Psoas muscle (tissue), 8 donors: ENCODE measurements at places on chromosomes 1 and 21. TPM values are rescaled to one million over a fixed set of nuclear protein-coding genes. Genes with fewer than 3 reads are reported as not detected.

GBP2 gene
- 25.8 TPM for total RNA-seq

DNAJC11 gene
- 40.4 TPM for total RNA-seq

GRCh38 chr1:220730486-220730885, 17.6 kb upstream of the MTARC2 start:
- no peak for DNase-seq

- no peak for DNase-seq
Measured at GRCh38 chr1:184014271-184014670, 23.3 kb downstream of the COLGALT2 start.

DNA sequence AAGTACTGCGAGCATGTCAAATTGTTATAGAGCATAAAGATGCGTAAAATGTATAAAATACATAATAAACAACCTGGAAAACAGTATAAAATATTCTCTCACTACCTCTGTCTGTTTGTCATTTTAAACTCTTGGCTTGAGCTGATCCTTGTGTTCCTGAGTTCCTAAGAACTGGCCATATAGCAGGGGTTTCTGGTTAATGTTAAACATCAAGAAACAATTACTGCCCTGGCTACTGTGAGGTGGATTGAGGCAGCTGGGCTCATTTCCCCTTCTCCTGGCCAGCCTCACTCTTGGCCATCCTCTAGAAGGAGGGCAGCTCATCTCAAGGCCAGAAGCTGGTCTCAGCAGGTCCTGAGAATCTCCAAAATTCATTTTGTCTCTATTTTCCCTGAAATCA, 297.3 kb upstream of the USP24 start:
- DNase-seq: no peak

DNA sequence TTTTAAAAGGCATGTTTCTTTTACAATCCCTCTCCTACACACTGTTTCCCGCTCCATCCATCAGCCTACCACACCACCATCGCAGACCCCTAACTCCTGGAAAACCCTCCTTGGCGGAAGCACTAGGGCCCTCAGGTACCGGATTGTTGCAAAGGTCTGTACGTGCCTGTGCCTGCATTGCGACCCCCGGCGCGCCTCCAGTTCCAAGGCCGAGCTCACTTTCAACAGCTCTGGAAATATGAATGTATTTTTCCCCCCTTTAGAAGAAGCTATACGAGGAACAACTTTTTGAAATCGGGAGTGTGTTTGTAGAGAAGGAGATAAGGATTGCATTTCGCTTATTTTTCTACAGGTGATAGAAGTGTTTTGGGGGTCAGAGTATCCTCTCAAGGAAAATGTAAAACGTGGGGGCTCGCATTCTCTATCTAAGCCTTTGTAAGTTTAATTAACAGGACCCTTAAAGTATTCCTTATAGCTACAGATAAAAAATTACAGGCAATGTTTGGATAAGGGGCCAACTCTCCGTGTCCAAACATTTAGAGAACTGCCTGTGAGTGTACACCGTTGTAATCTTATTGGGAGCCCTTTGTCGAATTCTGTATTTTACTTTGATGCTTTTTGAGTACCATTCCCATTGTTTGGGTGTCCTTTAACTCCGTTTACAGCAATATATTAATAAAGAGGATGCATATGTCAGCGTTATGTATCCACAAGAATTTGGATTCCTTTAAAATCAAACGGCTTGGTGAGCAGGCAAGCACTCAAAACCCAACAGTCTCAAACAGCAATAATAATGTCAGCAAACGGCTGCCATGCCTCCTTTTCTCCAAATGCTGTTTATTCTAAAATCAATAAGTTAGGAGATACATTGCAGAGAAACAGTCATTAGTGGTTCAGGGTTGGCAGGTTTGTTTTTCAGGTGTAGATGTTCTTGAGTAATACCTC, 5.9 kb downstream of the PRRX1 start:
- no peak for DNase-seq

- no peak for DNase-seq
Measured at GRCh38 chr1:226816576-226816975, 53.8 kb upstream of the PSEN2 start.
